CD4-positive, alpha-beta T cell treated with Interleukin-15 for 4 hours (primary cell): ENCODE measurements at places on chromosomes 4 and X.

GRCh38 chrX:15410947-15411346, 26.7 kb upstream of the VEGFD start:
- no peak for DNase-seq

DNA sequence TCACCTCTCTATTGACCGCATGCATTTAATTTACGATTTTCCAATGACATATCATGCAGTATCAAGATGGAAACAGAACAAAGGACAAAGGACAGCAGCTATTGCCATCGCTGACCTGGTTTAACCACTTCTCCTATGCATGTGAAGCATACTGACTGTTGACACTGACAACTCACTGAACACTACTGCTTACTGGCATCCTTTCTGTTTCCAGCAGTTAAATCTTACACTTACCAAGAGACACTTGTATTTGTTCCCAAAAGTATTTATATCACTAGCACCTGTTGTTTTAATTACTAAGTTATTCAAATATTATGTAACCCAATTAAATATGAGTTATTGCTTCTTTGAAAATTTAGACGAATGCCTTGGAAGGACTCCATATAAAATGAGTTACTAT, 176.7 kb downstream of the PDGFC start:
- no peak for DNase-seq

GRCh38 chr4:168715896-168716295, 219.0 kb downstream of the PALLD start:
- DNase-seq = no peak

GRCh38 chr4:173246719-173247118, 78.1 kb downstream of the GALNT7 start:
- DNase-seq = no peak

DNA sequence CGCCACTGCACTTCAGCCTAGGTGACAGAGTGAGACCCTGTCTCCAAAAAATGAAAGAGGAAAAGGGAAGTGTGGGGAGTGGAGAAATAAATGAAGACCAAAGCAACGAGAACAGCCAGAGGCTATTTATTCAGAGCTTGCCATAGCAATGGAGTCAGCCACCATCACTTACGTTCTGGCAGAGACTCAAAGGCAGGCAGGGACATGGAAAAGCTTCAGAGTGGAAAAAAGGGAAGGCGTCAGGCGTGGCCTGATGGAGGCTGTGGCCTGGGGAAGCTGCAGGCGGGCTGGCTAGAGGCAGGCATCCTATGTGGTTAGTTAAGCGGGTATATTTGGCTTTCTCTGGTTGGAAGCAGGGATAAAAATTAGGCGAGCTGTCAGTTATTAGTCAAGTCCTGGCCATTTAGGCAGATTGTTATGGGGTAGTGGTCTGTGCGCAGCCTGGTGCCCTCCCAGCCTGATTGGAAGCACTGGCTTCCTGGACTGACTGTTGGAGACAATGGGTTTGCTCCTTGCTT, 73.3 kb downstream of the DCTD start:
- no peak for DNase-seq

DNA sequence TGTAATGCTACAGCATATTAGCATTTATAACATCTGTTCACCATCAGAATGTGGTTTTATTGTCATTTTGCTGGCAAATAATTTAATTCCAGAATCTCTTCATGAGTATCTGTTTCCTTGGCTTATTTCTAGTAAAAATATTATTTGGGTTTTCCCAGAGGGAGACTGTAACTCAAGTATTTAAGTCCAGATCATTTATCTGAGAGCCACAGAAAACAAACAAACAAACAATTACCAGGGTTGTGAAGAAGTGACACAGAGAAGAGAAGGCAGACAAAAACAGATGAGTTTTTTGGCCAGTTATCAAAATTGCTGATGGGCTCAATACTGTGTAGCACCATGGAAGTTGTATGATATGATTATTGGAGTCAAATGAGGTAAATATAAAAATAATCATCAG, 515.1 kb downstream of the TECRL start:
- no peak for DNase-seq

- no peak for DNase-seq
These were observed 56.9 kb downstream of the SMAD1 start for GRCh38 chr4:145538596-145538995.

DNA sequence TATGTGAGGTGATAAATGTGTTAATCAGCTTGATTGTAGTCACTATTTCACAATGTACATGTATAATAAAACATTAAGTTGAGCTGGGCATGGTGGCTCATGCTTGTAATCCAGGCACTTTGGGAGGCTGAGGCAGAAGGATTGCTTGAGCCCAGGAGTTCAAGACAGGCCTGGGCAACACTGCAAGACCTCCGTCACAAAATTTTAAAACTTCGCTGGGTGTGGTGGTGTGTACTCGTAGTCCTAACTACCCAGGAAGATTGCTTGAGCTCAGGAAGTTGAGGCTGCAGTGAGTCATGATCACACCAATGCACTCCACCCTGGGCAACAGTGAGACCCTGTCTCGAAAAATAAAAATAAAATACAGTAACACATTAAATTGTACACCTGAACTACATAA, 20.1 kb downstream of the LYAR start:
- DNase-seq = peak; percentile 78

DNA sequence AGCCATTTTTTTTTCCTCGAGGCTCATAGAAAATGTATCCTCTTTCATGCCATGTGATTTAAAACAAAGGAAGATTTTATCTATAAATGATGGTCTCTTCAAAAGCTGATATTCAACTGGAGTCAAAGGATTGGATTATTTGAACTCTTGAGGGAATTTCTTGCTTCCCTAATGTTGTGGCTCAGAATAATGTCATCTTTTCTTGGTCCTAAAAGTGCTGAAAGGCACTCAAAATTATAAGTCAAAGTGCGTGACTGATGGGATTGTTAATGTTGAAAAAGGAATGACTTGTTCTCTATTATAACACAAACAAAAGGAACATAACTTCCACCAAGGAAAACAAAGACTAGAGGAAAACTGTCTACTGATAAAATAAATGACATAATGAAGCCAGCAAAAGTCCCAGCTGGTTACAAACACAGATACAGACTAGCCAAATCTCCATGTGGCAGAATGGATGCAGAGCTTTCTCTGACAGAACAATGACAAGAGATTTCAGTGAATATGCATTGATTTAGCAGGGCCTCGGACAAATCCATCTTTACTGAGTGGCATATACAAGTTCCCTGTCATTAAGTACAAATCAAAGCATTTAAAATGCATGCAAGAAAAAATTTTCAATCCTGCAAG, 552.6 kb downstream of the GBA3 start:
- DNase-seq = no peak

DNA sequence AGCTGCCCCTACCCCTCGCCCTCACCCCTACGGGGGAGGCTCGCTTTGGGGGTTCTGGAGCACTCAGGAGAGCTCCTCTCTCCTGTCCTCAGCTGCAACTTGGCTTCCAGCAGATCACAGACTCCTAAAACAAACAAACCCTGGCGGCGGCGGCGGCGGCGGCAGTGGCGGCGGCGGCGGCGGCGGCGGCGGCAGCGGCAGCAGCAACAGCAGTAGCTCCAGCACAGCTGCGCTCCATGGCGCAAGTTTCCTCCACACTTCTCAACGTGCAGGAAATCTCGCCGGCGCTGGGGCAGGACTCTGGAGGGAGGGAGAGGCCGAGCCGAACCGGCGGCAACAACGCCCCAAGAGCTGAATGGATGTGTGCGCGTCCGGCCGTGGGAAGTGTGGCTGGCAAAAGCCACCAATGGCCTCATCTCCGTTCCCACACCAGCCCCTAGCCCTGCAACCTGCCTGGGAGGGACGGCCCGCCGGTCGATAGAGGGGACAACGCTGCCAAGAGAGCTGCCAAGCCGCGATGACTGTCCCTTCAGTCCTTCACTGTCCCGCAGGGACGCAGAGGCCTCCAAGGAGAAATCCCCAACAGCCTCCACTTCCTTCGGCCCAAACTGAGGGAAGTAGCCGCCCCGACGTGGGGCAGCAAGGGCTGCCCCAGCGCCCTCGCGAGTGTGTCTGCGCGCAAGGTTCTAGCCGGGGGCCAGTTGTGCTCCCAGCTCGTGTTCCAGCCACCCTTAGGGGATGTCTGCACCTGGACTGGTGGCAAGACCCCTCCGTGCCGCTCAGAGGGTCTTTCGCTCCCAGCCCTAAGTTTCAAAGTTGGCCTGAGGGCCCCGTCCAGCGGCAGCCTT, 775 bp downstream of the SHROOM4 start:
- DNase-seq = no peak

DNA sequence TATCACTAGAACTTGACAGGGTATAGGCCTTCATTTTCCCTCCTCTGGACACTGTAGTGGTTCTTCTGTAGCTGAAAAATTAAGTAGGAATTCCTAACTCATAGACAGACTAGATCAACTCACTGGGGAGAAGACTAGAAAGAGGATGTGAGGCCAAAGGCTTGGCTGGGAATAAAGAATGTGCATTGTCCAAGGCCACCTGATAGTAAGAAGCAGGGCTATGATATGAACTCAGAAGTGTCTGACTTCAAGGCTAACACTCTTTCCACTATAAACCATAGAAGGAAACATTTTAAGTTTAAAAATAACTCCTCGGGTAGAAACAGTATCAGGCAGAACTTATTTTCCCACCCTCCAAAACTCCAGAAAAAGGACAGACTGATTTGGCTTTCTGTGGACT, 346.6 kb downstream of the OPHN1 start:
- no peak for DNase-seq

- no peak for DNase-seq
These were observed 389.7 kb upstream of the NR3C2 start for GRCh38 chr4:148831945-148832344.

- DNase-seq = no peak
These were observed 540.0 kb upstream of the NR3C2 start for GRCh38 chr4:148982200-148982599.

- DNase-seq = no peak
These were observed 81.8 kb upstream of the TRPC5 start for GRCh38 chrX:112164420-112164819.

- DNase-seq = no peak
These were observed 47.6 kb downstream of the FSTL5 start for GRCh38 chr4:162116095-162116779.

DNA sequence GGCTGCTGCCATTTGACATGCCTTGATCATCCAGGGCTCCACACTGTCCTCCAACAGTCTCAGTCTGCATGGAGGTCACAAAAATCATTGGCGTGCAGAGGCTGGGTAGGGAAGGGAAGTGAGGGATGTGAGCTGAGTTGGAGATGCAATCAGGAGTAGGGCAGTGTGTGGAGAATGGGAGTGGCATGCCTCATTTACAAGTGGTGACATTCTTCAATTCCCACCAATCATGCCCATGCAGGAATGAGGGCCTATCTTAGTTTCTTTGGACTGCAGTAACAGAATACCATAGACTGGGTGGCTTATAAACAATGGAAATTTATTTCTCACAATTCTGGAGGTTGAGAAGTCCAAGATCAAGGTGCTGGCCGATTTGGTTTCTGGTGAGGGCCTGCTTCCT, 94.9 kb upstream of the PJA1 start:
- DNase-seq = no peak

GRCh38 chr4:155566354-155566753, 100.3 kb upstream of the GUCY1A1 start:
- no peak for DNase-seq

DNA sequence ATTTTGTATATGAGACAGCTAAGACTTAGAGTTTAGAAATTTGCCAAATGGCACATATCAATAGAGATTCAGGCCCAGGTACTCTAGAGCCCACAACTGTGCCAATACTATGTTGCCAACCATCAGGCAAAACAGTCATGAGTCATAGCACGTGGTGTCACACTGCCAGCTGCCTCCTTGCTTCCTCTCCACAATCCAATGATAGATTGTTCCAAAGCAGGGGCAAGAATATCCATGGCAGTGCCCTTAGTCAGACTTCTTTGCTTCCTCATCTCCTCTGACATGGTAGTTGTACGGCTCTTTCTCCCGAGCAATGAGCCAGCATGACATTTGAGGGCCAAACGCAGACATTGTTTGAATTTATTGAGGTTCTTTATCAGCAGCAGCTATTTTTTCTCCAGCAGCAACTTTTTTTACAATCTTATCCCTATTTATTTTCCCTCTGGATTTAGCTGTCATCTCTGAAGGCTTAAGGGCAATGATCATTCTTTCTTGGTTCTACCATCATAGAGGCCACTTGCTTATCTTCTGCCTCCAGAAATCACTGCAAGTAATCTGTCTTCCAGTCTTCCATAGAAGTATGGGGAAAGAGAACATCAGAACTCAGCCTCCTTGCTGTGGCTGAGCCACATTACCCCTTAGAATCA, 169.7 kb downstream of the COL4A6 start:
- no peak for DNase-seq

GRCh38 chrX:141375011-141375760, 132.9 kb upstream of the SPANXC start:
- DNase-seq = no peak

DNA sequence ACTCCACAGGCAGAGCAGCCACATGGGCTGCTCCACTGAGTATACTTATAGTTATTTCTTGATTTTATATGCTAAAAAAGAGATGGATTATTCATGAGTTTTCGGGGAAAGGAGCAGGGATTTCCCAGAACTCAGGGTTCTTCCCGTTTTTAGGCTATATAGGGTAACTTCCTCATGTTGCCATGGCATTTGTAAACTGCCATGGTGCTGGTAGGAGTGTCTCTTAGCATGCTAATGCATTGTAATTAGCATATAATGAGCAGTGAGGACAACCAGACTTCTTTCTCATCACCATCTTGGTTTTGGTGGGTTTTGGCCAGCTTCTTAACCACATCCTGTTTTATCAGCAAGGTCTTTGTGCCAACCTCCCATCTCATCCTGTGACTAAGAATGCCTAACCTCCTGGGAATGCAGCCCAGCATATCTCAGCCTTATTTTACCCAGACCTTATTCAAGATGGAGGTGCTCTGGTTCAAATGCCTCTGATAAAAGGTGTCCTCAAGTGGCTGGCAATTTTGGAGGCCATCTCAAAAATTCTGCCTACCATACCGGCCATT, 213.0 kb upstream of the VEGFC start:
- DNase-seq = no peak

DNA sequence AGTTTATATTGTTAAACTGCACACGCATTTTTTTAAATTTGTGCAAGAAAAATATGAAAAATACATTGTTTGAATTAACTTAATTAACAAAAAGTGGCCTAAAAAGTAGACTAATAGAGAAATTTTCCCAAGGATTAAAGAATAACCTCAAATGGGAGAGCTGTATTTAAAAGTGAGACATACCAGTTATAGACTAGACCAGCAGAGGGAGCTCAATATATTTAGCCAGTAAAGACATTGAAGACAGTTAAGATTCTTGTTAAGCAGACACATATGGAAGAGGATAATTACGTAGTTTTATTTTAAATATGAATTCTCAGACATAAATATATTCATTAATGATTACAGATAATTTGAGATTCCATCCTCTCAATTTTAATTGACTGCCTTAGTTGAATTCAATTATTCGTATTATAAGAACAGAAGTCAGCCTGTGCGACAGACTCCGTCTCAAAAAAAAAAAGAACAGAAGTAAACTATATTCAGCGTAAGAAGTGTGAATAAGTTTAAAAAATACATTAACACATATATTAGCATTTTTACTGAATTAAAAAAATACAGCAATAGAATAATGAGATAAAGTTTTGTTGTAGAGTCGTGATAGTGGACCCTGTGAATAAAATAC, 64.8 kb downstream of the GLRA3 start:
- DNase-seq = no peak
